ENCODE measurements at places on chromosomes 6 and 20.

- ATAC-seq, result no peak
Measured at GRCh38 chr6:26109772-26110171, 22.5 kb downstream of the HFE start.

DNA sequence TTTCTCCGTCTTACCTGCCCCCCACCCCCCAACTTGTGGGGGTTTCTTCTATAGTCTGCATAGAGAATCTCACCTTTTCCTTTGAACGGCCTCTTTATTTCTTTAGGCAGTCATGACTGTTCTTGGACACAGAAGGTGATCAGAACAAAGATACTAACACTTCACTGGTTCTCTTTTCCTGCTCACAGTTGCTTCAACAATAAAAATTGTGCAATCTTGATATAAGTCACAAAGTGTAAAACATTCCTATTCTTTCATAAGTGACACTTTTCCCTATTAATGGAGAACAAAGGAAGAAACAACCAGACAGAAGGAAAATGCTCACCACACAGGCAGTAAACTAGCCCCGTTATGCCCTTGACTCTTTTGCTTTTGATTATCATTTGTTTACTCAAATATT, 238.4 kb upstream of the QKI start:
- no peak for ATAC-seq

- no peak for ATAC-seq
Measured at GRCh38 chr6:12545619-12546409, 170.8 kb upstream of the PHACTR1 start.

GRCh38 chr20:58511364-58511763, 3.8 kb downstream of the APCDD1L start:
- ATAC-seq, result no peak

- ATAC-seq, result no peak
Measured at GRCh38 chr6:124158024-124158423, 354.4 kb downstream of the NKAIN2 start.

- ATAC-seq, result no peak
Measured at GRCh38 chr6:10395171-10395703, 19.6 kb downstream of the TFAP2A start.

DNA sequence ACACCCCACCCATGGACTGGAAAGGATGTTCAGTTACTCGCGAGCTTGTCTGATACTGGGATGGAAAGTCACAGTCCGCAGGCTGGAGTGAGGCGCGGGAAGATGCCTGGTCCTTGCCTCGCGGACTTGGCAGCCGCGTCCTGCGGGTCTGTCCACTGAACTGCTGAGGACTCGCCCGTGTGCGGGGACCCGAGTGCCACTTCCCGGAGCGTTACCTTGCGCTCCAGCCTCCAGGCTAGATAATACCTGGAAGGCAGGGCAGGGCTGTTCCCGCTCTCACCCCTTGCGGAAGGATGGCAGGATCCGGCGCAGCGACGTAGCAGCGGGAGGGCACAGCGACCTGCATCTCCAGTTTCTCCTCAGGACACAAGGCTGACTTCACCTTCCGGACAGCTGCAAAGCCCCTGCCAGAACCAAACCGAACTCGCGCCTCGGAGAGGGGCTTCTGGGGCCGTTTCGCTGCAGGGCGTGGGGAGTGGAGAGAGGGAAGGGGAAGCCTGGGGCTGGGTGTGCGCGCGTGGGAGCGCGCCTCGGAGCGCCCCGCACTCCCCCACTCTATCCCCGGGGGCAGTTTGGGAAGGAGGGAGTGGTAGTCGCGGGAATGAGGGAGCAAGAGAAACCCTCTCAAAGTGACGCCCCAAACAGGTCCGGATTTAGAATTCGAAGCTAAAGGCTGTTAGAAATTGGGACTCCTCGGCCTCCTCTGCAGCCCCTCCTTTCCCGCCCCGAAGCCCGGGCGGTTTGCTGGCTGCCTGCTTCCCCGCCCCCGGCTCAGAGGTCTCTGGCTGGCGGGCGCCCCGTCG, at the start of gene KCNQ5:
Gene KCNQ5, plus strand, starts transcription at position 774 of the 803 bp plus-strand sequence.
- peak; percentile 24 for ATAC-seq

GRCh38 chr6:155530219-155530834, 74.7 kb upstream of the NOX3 start:
- no peak for ATAC-seq

DNA sequence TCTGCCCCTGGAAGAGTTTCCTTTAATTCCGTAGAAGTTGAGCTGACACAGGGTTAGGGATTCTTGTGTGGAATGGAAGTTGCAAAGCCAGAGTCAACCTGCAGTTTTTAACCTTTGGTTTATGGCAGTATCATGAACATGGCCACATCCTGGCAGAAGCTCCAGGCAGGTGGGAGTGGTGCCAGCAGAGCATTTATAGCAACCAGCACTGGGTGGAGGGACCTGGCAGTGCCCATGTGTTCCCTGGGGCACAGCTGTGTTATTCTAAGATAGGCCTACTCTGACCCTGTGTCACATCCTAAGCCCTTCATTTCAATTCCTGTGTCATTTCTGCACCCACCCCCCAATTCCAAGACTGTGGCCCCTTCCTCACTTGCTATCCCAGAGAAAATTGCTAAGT, 26.1 kb upstream of the ZNF831 start:
- no peak for ATAC-seq

GRCh38 chr6:40563111-40563510, 24.1 kb downstream of the LRFN2 start:
- no peak for ATAC-seq

- ATAC-seq, result no peak
Measured at GRCh38 chr6:71402096-71402495, 113.5 kb downstream of the OGFRL1 start.

DNA sequence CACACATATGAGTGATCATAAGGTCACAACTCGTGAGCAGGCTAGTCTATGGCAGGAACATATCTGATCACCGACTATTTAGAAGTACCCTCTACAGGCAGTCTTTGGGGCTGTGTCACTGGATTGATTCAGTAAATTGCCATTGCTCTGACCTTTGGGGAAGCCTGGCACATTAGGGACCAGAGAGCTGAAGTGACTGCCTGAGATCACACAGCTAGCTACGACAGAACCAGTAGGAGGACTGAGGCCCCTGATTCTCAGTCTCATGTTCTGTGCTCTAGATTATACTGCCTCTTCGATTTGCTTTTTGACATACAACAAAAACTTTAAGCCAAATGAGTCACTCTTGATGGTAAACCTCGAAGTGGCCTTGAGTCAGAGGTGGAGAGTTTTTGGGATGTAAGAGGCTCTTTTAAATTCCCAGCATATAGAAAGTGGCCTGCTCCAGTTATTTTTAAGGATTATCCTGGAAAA, 247.5 kb upstream of the SUPT3H start:
- no peak for ATAC-seq

DNA sequence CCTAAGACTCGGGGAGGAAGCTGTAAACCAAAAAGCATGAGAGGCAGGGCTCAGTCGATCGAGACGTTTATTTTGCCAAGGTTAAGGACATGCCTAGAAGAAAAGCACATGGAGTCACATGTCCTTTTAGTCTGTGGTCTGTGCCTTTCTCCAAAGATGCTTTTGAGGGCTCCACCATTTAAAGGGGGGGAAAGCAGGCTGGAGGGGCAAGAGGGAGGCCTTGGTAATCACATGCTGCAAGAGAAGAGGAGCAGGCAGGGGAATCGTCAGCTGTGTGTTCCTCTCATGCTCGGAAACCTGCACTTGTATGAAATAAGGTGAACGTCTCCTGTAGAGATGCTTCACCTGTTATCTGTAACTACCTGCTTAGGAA, 9.1 kb upstream of the YTHDF1 start:
- ATAC-seq, result no peak

DNA sequence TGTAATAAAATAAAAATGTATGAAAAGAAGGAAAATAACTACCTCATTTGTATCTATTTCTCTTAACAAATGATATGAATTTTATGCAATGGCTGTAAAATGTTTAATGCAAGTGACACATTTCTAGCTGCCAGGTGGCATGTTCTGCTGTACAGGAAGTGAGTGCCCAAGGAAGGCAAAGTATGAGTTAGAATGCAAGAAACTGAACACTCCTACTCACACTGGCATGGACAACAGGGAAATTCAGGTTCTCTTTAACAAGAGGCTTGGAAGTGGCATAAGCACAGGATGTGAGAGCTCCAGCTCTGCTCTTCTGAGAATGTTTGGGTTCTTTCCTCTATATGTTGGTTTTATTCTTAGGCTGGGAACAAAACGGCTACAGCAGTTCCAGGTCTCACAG, 20.4 kb upstream of the LAMA4 start:
- no peak for ATAC-seq

DNA sequence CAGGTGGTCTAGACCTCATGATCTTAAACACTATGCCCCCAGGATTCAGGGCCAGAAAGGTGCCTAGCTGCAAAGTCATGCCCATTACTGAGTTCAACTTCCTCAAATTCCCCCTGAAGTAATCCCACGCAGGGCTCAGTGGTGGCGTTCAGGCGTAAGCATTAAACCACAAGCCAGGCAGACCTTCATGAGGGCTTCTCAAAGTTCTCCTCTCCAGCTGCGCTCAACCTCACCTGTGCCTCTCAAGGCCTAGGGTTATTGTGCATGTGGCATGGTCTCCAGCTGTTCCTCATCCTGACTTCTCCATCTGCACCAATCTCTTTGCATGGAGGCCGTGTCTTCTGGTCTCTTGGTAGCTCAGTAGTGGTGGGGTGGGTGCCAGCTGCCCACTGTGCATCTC, 113.6 kb downstream of the TSHZ2 start:
- no peak for ATAC-seq

- ATAC-seq, result no peak
Measured at GRCh38 chr20:4491643-4492042, 230.1 kb upstream of the PRND start.

- ATAC-seq, result peak; percentile 93
Measured at GRCh38 chr6:73798592-73798991, 102.6 kb downstream of the CD109 start.

DNA sequence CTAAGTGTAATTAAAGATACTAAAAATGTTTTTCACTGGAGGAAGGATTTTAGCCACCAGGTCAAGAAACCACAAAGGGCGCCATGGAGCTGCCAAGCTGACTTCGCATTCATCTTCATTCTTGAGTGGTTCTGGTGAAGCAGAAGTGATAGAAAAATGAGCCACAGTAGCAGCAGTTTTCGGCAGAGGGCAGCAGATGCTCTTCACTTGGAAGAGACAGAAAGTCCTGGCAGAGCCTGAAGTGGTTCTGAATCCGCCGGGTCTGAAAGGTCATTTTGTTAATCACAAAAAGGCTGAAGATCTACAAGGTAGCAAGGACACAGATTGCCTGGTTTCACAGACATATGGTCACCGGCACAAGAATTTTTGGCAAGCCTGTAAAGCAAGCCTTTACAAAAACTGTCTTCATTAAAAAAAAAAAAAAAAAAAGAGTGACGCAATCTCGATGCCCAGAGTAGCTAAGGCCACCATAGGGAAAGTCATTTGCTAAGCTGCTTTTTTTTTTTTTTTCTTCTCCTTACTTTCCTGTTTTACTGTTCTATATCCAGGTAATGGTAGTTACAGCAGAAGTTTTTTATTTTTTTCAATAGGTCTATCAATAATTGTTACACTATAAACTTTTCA, 345.1 kb upstream of the AGPAT4 start:
- no peak for ATAC-seq

- no peak for ATAC-seq
Measured at GRCh38 chr20:41440882-41441281, 74.3 kb upstream of the EMILIN3 start.

GRCh38 chr6:35048031-35048613, 93.0 kb downstream of the TCP11 start:
- no peak for ATAC-seq

- no peak for ATAC-seq
Measured at GRCh38 chr6:79570129-79571029, 33.1 kb upstream of the LCA5 start.

GRCh38 chr6:39389484-39389767, 66.9 kb upstream of the KCNK16 start:
- ATAC-seq, result no peak

DNA sequence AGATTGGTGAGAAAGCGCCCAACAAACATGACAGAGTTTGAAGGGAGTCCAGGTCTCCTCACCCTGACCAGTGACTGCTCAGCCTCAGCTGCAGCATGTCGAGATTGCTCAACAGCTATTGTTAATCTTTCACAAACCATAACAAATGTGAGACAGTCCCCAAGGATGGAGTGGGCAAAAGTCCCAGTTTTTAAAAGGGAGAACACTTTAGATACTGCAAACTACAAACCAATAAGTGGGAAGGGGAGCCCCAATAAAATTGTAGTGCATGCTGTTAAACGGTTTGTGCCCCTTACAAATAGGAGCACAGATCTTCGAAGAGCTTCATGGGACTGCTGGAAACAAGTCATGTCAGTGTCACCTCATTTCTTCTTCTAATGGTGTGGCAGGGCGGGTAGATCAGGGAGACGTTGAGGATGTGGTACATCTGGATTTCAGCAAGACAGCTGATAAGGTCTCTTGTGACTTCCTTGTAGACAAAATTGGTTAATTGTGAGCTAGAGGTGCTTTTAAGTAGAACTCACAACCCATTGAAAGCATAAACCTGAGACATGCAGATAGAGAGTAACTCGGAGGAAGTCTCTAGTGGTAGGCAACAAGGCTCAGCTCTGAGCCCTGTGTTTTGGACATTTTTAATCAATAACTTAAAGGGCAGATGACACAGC, 134.0 kb upstream of the ARMC2 start:
- peak; percentile 68 for ATAC-seq

GRCh38 chr6:17965397-17965796, 22.0 kb downstream of the KIF13A start:
- peak; percentile 39 for ATAC-seq

- ATAC-seq, result no peak
Measured at GRCh38 chr6:27980111-27980510, 23.1 kb downstream of the OR2B6 start.

DNA sequence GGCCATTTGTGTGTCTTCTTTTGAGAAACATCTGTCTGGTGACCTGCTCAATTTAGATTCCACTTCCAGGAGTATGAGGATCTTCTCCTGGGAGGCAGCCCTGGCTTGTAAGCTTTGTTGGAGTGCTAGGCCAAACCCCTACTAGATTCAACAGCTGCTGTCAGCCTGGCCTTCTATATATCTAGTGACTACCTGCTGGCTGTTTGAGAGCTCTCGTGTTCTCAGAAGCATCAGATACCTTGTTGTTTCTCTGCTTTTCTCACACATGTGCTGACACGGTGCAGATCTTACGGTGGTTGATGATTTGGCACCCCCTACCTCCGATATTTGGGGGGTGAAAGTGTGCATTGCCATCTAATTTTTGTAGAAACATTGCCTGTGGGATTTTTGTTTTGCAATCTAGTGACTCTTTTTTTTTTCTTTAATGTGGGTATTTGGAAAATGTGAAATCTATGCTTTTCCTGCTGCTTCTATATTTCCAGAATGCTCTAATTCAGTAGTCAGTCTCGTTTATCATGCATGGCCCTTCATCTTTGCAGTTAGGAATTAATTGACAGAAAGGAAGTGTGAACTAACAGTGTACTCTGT, 4.7 kb downstream of the CCN2 start:
- ATAC-seq, result peak; percentile 2

DNA sequence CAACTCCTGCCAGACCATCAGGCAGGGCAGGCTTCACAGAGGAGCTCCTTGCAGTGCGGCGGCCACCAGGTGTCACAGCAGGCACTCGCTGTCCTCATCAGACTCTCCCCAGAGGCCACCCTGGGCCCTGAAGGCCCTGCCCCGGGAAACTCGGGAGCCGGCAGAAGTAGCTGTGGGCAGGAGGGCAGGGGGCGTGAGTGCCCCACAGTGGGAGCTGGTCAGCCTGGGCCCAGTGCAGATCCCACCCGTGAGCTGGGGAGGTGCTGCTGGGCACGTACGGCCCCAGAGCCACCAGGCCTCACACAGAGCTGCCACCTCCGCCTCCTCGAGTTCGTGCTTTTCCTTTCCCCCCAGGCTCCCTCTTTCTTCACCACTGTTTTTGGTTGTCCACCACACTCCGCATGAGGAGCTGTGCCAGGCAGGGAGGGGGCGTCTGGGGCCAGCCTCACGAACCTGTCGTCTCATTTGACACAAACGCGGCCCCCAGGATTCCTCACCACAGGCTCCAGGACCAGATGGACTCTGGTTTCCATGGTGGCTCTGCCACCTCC, 33.8 kb downstream of the FRMD1 start:
- no peak for ATAC-seq

Data from gastroesophageal sphincter (tissue), 4 donors.